ENCODE measurements at places on chromosomes 3 and 15. TPM values are rescaled to one million over a fixed set of nuclear protein-coding genes. Genes with fewer than 3 reads are reported as not detected.

DNA sequence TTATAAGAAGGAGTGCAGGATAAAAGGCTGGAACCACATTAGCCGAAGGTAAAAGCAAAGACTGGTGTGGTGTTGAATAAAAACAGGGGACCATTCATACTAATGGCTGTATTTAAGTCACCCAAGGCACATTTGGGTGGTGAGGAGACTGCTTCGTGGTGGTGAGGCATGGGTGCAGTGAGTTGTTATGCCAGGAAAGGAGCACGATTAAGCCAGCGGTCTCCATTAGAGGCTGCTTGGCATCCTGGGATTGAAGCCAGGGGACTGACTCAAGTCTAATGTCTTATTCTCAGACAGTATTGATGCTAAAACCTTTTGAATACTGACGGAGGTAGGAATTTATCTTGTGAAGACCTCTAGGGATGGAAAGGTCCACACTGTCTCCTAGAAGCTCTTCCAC lies 21.9 kb downstream of the FEM1B start:
- peak overlapping the region; percentile 36 for H3K4me3 ChIP-seq
- H3K27me3 ChIP-seq: no peaks in the 10 kb centered on the region
- peak overlapping the region; percentile 37 for H3K27ac ChIP-seq
- H3K4me1 ChIP-seq: peaks cover 19% of the 10 kb centered on the region
- H3K36me3 ChIP-seq: peaks cover 5% of the 10 kb centered on the region
- DNase-seq: no peak

GRCh38 chr3:103685939-103686338 lies 1251.1 kb downstream of the ZPLD1 start:
- H3K36me3 ChIP-seq: no peaks in the 10 kb centered on the region
- no peaks in the 10 kb centered on the region for H3K27me3 ChIP-seq
- DNase-seq: no peak
- H3K27ac ChIP-seq: no peak overlapping the region
- no peak overlapping the region for H3K4me3 ChIP-seq
- no peaks in the 10 kb centered on the region for H3K4me1 ChIP-seq

DNA sequence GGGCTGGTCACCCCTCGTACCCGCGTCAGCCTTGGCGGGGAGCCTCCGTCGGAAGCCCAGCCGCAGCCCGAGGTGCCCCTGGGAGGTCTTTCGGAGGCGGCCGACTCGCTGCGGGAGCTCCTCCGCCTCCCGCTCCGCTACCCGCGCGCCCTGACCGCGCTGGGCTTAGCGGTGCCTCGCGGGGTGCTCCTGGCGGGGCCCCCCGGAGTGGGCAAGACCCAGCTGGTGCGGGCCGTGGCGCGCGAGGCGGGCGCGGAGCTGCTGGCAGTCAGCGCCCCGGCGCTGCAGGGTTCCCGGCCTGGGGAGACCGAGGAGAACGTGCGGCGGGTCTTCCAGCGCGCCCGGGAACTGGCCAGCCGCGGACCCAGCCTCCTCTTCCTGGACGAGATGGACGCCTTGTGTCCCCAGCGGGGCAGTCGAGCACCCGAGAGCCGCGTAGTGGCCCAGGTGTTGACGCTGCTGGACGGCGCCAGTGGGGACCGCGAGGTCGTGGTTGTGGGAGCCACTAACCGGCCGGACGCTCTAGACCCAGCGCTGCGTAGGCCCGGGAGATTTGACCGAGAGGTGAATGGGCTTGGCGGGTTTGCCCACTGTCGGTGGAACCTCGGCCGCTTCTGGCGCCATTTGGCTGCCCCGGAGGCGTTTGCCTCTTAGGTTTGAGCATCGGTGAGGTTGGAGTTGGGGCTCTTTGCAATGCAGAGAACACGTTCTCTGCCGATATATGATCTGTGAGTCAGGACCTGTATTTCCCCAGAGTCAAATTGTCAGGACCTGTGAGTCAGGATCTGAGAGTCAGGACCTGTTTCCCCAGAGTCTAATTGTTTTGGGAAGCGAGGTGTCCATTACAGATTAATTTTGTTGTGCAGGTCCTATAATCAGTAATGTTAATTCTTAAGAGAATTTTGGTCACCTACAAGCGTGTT lies 24.9 kb upstream of the GATM start:
- peak overlapping the region; percentile 96 for H3K27ac ChIP-seq
- peaks cover 33% of the 10 kb centered on the region for H3K36me3 ChIP-seq
- H3K4me1 ChIP-seq: peaks cover 26% of the 10 kb centered on the region
- no peaks in the 10 kb centered on the region for H3K27me3 ChIP-seq
- peak; percentile 79 for DNase-seq

DNA sequence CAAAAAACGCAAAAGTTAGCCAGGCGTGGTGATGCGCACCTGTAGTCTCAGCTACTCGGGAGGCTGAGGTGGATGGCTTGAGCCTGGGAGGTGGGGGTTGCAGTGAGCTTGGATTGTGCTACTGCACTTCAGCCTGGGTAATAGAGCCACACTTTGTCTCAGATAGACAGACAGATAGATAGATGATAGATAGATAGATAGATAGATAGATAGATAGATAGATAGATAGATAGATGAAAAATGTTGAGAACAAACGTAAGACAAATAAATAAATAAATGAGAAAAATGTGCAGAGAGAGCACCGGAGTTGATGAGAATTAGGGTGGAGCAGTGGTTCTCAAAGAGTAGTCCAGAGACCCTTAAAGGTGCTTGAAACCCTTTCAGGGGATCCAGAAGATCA lies 58.4 kb upstream of the ARL8B start:
- H3K27me3 ChIP-seq: no peaks in the 10 kb centered on the region
- no peaks in the 10 kb centered on the region for H3K36me3 ChIP-seq
- H3K4me1 ChIP-seq: no peaks in the 10 kb centered on the region

- H3K27ac ChIP-seq: peak overlapping the region; percentile 9
- H3K27me3 ChIP-seq: no peaks in the 10 kb centered on the region
- no peaks in the 10 kb centered on the region for H3K36me3 ChIP-seq
- H3K4me3 ChIP-seq: peak overlapping the region; percentile 36
- peaks cover 42% of the 10 kb centered on the region for H3K4me1 ChIP-seq
Observed at GRCh38 chr3:136929977-136930670, 27.7 kb upstream of the IL20RB start.

DNA sequence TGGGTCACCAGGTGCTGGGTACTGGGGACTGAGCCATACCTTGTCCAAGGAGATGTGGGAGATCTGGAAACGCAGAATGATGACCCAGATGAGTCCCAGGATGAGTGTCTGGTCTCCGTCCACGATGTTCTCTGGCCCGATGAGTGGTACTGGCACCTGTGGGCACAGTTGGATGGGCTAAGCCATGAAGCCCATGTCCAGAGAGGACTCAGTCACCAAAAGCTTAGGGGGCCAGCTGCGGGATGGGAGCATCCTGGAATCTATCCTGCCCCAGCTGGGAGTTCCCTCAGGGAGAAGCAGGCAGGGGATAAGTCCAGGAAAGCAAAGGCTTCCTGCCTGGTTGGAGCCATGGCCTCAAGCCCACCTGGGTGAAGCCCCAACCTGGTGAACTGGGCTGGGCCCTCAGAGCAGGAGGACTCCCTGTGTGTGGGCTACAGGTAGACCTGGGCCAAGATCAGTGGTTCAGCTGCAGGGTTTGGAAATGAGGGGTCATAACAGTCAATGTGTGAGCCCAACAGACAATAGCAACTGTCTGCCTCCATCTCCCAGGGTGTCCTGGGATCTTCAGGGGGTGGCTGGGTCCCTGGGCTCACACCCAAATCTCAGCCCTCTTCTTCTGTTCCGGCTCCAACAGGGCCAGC lies 3.7 kb downstream of the SPTBN5 start:
- peaks cover 15% of the 10 kb centered on the region for H3K4me1 ChIP-seq
- no peak overlapping the region for H3K27ac ChIP-seq
- no peaks in the 10 kb centered on the region for H3K27me3 ChIP-seq
- H3K4me3 ChIP-seq: no peak overlapping the region
- peak; percentile 59 for DNase-seq

GRCh38 chr15:38514601-38515000 lies 50.0 kb downstream of the RASGRP1 start:
- DNase-seq: no peak
- H3K4me3 ChIP-seq: no peak overlapping the region
- no peaks in the 10 kb centered on the region for H3K36me3 ChIP-seq
- no peak overlapping the region for H3K27ac ChIP-seq
- peaks cover 5% of the 10 kb centered on the region for H3K27me3 ChIP-seq

GRCh38 chr3:155037508-155038202 lies 42.5 kb upstream of the MME start:
- H3K4me1 ChIP-seq: no peaks in the 10 kb centered on the region
- H3K36me3 ChIP-seq: no peaks in the 10 kb centered on the region
- H3K27ac ChIP-seq: no peak overlapping the region
- H3K27me3 ChIP-seq: no peaks in the 10 kb centered on the region
- no peak for DNase-seq

DNA sequence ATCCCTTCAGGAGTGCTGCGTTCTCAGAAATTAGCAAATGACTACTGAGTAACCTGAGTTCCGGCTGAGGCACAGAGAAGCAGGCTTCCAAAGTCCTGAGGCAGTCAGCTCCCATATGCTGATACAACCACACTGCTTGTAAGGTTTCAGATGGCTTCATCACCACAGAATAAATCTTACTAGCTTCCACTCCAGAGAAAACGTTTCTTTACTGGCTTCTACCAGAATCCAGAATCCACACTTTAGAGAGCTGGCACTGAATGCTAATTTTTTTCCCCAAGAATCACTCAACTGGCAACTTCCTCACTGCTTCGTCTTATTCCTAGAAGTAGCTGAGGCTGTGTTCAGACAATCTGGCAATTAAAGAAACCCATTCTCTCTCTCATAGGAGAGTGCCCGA lies 21.4 kb downstream of the TAMM41 start:
- DNase-seq: no peak
- peaks cover 80% of the 10 kb centered on the region for H3K36me3 ChIP-seq
- H3K27ac ChIP-seq: no peak overlapping the region
- H3K4me3 ChIP-seq: no peak overlapping the region
- H3K4me1 ChIP-seq: no peaks in the 10 kb centered on the region
- no peaks in the 10 kb centered on the region for H3K27me3 ChIP-seq

DNA sequence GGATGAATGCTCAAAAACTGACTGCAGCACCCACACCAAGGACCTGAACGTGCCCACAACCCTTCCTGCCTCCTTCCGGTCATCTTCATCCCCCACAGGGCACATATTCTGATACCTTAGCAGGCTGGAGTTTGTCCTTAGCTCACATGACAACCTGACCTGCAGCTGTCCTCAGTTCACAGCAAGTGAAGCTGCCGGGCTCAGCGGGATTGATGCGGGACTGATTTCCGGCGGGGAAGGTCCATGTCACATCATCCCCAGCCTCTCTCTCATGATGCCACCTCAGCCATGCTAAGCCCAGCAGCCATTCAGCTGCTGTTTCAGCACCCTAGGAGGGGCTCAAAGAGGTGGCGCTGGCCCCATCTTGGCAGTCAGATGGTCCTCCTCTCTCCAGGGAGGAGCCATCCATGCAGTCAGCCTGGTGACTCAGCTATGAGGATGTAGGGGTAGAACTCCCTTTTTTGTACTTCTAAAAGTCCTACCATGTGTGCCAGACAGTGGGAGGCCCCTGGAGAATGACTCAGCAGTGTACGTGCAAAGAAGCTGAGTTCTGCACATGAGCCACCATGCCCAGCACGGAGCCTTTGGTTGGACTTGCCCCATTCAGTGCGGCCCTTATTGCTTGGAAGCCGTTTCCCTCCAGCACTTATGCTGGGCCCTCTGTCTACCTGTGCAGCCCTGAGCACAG lies 9.5 kb downstream of the CA12 start:
- peaks cover 12% of the 10 kb centered on the region for H3K4me1 ChIP-seq
- no peak overlapping the region for H3K27ac ChIP-seq
- H3K27me3 ChIP-seq: no peaks in the 10 kb centered on the region
- no peak overlapping the region for H3K4me3 ChIP-seq

DNA sequence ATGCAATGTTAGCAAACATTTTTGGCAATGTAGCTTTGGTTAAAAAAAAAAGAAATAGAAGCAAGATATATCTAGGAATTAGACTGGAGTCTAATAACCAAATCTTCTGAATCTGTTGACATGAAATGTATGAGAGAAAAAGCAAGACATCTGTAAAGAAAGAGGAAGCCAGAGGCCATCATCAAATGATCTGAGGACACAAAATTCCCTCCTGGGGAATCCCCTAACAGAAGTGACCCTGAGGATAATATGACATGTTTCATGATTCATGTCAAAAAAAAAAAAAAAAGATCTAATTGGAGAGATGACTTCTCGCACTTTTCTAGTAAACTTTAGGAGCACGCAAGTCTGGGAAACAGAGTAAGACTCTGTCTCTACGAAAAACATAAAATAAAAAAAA lies 70.9 kb downstream of the IMPG2 start:
- no peak overlapping the region for H3K4me3 ChIP-seq
- no peak for DNase-seq
- H3K27ac ChIP-seq: no peak overlapping the region
- no peaks in the 10 kb centered on the region for H3K27me3 ChIP-seq
- no peaks in the 10 kb centered on the region for H3K4me1 ChIP-seq

DNA sequence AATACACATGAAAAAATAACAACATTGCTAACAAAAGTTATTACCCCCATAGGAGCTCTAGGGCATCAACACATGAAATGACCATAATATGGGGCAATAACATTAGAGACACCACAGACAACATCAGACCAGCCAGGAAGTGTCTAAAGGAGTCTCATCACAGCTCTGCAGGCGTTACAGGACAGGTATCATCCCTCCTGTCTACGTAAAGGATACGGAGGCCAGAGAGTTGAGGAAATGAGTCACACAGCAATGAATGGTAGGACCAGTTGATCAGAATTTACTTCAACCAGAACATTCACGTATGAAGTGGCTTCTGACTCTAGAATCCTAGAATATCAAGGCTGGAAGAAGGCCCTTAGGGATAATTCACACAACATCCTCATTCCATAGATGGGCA lies 1.8 kb downstream of the NME9 start:
- H3K36me3 ChIP-seq: no peaks in the 10 kb centered on the region
- H3K27ac ChIP-seq: no peak overlapping the region
- no peak for DNase-seq
- no peak overlapping the region for H3K4me3 ChIP-seq
- no peaks in the 10 kb centered on the region for H3K27me3 ChIP-seq

- no peak overlapping the region for H3K27ac ChIP-seq
- no peaks in the 10 kb centered on the region for H3K36me3 ChIP-seq
Observed at GRCh38 chr15:73617913-73618312, 15.3 kb downstream of the NPTN start.

GRCh38 chr15:76223521-76223920 lies 87.7 kb downstream of the ETFA start:
- H3K27me3 ChIP-seq: no peaks in the 10 kb centered on the region
- no peak overlapping the region for H3K27ac ChIP-seq
- no peak overlapping the region for H3K4me3 ChIP-seq
- peaks cover 32% of the 10 kb centered on the region for H3K36me3 ChIP-seq

LPCAT4 gene
- total RNA-seq: 31.5 TPM

KIF15 gene
- total RNA-seq: 0.81 TPM

NANOGP8 gene
- total RNA-seq: not detected

AGBL1 gene
- 6.5 TPM for total RNA-seq

PLA2G4E gene
- 1.5 TPM for total RNA-seq

RAB27A gene
- total RNA-seq: 72.5 TPM

EFHB gene
- 0.90 TPM for total RNA-seq

KCNMB3 gene
- 2.5 TPM for total RNA-seq

Data from upper lobe of right lung (tissue), 1 donor.